ENCODE measurements at places on chromosomes 2 and 18.
A peak's percentile ranks its signal among the peaks of the same experiment; 100 is the strongest.

- no peak for DNase-seq
These were observed 21.3 kb upstream of the TMEM131 start for GRCh38 chr2:98016908-98017670.

GRCh38 chr2:173982918-173983317 lies 17.7 kb upstream of the SP3 start:
- DNase-seq, result no peak

- no peak for DNase-seq
These were observed 30.4 kb downstream of the RAMP1 start for GRCh38 chr2:237889811-237890210.

- no peak for DNase-seq
These were observed 51.5 kb downstream of the DNAJC10 start for GRCh38 chr2:182767578-182767977.

- DNase-seq, result no peak
These were observed 13.7 kb downstream of the NXPH2 start for GRCh38 chr2:138766464-138766863.

DNA sequence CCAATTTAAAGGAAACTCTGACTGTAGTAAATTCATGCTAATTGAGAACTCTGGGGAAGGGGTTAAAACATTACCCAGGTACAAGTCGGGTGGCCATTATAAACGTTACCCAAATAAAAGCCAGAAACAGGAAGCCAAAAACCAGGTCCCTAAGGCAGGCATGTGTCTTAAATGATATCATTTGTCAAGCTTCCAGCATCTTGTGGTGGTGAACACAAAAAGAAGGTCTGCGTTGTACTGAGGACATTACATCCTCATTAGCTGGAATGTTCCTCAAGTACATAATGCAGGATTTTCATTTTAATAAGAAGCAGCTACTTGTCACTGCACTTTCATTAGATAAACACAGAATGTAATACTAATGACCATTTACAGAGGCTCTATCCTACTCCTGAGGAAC lies 10.9 kb downstream of the PTGR3 start:
- DNase-seq, result no peak

DNA sequence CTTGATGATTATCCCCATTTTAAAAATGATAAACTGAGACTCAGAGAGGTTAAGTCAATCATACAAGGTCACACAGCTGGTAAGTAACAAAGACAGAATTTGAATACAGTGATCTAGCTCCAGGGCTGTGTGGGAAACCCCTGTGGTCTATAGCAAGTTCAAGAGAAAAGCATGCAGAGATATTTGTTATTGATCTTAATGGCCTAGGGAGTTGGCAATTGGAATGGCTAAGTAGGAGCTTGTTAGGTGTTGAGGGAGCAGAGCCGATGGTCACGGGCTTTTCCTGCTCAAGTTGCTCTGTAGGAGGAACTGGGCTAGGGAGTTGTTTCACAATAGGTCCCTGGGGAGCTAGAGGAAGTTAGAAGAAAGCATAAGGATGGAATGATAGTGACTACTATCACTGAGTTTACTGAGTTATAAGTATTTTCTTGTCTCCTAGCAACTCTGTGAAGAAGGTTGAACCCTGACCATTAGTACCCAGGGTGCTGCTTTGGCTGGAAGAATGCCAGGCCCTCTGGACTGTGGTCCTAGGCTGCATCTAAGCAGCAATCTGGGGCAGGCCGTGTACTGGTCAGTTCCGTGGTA lies 30.0 kb downstream of the RNF125 start:
- no peak for DNase-seq

- no peak for DNase-seq
These were observed 21.1 kb upstream of the TMEM163 start for GRCh38 chr2:134739879-134740301.

- peak; percentile 93 for DNase-seq
These were observed at the start of gene ARID5A for GRCh38 chr2:96536445-96537065. Gene ARID5A, plus strand, starts transcription at chr2:96536752. Its CDS starts 75 bp downstream, at chr2:96536827.

DNA sequence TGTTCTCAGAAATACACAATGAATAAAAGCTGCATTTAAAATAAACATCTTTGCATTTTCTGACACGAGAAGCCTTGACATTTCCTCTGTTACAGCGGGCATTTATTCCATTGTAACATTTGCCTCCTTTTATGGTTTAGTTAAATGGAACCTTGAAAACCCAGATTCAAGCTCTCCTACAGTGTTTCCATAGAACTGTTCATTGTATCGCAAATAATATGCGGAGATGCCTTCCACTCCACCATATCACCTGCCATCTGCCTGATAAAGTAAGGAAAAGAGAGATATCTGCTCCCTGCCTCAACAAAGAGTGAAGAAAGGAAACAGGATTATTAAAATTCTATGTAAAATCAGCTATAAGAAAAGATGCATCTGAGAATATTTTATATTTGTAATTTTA lies 69.8 kb downstream of the CDH19 start:
- DNase-seq, result no peak

DNA sequence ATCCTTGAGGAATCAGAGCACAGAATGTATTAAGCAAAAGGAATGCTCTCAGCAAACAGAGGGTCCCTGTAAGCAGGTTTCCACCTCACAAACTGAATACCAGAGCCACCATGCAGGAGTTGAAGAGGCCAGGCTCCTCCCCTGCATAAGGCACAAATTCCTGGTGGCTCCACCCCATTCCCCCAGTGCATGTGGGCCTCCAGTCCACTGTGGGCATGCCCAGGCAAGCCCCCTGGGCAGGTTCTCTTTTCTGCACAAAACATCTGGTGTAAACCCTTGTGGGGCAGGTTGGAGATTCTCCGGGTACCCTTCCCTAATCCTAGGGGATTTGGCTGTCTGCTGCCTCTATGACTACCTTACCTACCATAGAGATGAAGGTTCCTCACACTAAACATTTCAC lies 166.5 kb downstream of the PTPRM start:
- DNase-seq, result no peak

- no peak for DNase-seq
These were observed 48.2 kb downstream of the COL4A4 start for GRCh38 chr2:227115761-227116160.

DNA sequence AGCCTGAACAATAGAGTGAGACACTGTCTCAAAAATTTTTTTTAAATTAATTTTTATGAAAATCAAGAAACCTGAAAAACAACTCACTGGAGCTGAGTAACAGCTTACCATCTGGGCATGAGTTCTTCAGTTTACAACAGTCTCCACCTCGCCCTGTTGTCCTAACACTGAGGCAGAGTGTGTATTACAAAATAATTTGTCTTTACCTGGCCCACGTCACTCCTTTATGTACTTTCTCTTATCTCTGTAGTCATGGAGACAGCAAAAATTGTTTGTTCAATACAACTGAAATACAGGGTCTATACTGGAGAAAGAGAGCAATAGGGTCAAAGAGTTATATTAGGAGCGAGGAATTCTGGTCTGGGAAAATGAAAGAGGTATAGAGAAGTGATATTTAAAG lies 48.1 kb downstream of the CYTIP start:
- DNase-seq, result no peak

DNA sequence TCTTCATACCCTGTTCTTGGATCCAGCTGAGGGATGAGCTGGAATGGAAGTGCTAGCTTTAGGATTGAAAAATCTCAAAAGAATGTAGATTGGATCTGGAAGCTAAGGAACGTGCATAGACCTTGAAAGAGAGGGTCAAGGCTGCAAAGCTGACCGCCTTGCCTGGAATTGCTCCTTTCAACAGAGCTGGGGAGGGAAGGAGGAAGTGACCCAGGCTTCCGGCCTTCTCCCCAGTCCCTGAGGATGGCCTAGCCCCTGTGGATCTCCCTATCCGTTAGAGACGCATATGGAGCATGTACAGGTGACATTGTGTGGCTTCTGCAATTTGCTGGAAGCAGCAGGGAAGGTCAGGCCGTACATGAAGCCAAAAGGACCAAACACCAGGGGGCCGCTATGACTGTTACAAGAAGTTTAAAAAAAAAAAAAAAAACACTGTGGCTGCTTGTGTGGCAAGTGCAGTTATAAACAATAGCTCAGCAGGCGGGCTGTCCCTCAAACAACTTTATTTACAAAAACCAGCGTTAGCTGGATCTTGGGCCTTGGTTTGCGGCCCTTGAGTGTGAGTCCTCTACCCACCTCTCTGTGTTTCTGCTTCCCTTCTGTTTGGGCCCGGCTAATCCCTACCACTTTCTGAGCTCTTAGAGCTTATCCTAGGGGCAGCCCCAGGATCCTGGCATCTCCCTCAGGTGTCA lies 227.6 kb downstream of the SEPTIN10 start:
- no peak for DNase-seq

- DNase-seq, result no peak
These were observed 83.7 kb upstream of the SLC1A4 start for GRCh38 chr2:64905338-64906024.

DNA sequence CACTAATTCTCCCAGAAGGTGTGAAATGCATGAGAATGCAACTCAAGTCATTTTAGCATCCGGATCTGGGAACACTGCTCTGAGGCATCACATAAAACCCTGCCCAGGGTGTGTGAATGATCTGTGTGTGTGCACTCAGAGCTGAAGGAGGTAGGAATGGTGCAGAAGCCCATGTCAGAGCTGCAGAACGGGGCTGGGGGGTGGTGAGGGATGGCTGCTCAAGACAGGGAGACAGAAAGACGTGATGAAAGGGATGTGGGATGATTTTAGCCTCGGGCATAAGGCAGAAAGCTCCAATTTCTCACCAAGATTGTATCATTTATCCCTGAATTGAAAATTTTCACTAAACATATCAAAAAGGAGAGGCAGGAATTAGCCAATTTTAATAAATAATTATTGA lies 369.1 kb downstream of the EIPR1 start:
- DNase-seq, result no peak

GRCh38 chr2:188805219-188805618 lies 169.0 kb upstream of the COL3A1 start:
- no peak for DNase-seq

GRCh38 chr18:3478262-3478978 lies 28.4 kb downstream of the TGIF1 start:
- DNase-seq, result no peak

GRCh38 chr2:148545390-148546256 lies 98.9 kb upstream of the EPC2 start:
- DNase-seq, result no peak

GRCh38 chr2:237894396-237894979 lies 35.1 kb downstream of the RAMP1 start:
- no peak for DNase-seq

GRCh38 chr2:43950383-43951008 lies 45.3 kb downstream of the LRPPRC start:
- DNase-seq, result no peak

- no peak for DNase-seq
These were observed 175.6 kb downstream of the SUCLG1 start for GRCh38 chr2:84283506-84283905.

DNA sequence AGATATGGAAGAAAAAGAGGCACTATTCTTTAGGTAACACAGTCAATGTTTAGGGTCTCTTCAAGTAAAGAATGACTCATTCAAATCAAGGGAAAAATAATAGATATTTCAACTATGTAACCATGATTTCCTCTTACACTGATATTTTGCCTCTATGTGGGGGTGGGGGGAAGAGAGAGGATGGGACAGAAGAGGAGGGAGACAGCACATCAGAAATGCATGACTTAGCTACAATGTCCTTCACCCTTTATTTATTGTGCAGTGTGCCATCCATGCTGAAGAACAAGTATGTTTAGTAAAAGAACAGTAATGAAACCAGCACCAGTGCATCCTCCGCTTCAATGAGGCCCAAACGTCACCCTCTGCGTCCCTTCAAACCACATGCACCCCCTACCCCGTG lies 204.8 kb downstream of the HDAC4 start:
- DNase-seq, result no peak

GRCh38 chr2:169221745-169222369 lies 140.5 kb downstream of the LRP2 start:
- no peak for DNase-seq

DNA sequence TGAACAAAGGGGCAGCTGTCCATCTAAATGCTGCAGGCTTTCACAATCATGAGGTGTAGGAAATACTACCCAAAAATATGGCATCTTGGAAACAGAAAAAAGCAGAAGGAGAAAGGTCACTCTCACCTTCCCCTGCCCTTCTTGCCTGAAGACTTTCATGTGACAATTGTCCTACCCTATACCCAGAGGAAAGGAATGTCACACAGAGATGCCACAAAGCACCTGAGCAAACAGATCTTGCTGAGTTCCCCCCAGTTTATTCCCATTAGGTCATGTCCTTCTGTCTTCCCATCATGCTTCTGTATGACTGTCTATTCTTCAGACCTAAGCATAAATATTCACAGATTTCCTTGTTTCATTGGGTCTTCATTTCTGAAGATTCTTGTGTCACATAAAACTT lies 116.6 kb upstream of the MSH6 start:
- no peak for DNase-seq

DNA sequence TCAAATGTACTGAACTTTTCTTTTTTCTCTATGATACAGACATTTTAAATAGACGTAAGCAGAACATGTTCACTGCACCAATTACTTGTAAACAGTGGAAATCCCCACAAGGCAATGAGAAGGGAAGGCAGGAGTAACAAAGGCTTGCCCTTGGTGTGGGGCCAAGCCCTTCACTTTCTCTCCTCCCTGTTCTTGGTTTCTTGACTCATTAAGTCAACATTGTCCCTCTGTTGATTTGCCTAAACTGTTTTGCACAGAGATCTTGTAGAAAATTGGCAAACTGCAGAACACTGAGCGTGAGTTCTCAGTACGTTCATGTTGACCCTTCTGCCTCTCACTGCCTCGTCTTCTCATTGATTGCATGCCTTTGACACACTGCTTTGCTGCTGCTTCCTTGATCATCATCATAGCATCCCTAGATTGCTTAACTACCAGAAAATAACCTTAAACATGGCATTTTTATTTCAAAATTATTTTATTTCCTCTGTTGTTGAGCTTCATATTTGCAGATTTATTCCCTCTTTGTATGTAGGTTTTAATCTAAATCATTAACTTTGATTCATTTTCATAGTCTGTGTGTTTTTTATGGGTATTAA lies 257.7 kb downstream of the PTGR3 start:
- no peak for DNase-seq

- DNase-seq, result no peak
These were observed 333.0 kb downstream of the RPRM start for GRCh38 chr2:153145470-153145978.

DNA sequence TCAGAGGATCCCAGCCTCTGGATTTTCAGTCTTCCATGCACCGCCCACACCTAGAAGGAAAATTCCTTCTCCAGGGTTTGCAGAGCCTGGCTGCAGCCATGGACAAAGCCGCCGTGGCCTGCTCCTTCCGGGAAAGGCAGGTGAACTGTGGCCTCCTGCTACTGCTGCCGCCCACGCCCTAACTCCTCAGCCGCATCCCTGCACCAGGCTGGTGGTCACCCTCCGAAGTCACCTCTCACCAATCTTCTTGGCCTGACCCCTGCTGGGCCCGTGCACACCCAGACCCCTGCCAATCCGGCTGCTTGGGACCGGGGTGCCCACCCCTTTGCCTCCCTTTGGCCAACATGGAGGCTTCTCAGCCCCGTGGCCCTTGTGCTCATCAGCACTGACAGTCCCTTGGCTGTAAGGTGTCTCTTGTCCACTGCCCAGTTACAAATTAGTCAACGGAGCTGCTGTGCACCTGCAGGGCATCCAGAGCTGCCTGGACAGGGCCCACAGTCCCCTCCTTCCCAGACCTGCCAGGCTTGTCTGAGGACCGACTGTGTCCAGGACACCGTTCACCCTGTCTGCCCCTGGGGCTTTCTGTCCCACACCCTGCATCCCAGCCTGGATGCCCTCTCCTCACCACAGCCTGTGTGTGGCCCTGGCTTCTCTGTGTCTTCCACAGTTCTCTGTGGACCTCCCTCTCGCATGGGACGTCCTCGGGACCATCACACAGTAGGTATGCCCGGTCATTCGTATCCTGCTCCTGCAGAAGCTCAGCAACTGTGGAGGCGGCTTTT lies 130.1 kb upstream of the TPO start:
- no peak for DNase-seq

GRCh38 chr2:55560855-55561254 lies 41.3 kb downstream of the CFAP36 start:
- no peak for DNase-seq

- DNase-seq, result no peak
These were observed at the start of gene CBLN2 for GRCh38 chr18:72544092-72544886. Gene CBLN2, minus strand, starts transcription at chr18:72544342. Its CDS starts 2,182 bp downstream, at chr18:72542160.

All from coronary artery (tissue), 2 donors.